Neural progenitor cell (in vitro differentiated cells): ENCODE measurements at places on chromosomes 3 and 15.

DNA sequence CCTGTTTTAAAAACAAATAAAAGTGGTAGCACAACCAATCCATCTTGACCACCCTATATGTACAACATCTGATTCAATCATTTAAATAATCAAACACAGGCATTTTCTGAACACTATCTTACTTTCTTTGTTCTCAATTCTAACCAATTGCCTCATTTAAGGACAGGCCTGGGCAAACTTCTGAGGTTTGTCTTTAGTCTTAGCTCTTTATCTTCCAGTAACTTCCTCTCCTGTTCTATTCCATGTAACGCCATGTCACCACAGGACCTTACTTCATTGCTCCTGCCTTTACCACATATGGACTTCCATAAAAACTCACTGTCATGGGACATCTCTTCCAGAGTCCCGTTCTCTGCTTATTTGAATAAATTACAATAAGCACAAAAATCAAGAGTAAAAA, 14.9 kb downstream of the HDGFL3 start:
- DNase-seq, result no peak

GRCh38 chr3:192062186-192062585, 601.2 kb downstream of the PYDC2 start:
- no peak for DNase-seq

- DNase-seq, result no peak
These were observed 257.7 kb downstream of the DIPK2A start for GRCh38 chr3:144229330-144229729.

DNA sequence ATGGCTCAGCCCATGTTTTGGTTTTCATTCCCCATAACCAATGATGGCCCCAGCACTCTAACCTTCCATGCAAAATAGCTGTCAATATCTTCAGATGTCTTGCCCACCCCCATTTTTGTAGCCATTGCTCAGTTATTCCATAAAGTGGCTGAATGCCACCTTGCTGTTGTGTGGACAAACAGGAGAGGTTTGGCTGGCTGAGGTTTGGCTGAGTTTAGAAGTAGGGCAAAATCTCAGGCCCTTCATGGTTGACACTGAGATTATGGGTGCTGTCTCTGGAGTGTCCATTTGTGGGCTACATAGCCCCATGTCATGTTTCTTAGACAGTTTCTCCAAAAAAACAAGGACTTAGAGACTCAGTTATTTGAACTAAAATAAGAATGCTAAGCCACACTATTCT, 96.9 kb downstream of the TCF12 start:
- DNase-seq, result no peak

DNA sequence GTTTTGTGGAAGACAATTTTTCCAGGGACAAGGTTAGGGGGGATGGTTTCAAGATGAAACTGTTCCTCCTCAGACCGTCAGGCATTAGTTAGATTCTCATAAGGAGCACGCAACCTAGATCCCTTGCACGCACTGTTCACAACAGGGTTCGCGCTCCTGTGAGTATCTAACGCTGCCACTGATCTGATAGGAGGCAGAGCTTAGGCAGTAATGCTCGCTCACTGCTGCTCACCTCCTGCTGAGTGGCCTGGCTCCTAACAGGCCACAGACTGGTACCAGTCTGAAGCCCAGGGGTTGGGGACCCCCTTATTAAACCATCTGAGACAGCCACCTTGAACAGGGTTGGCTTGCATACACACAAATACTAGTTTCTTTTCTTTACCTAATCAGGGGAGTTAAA, 13.5 kb upstream of the IMPG2 start:
- peak; percentile 36 for DNase-seq

DNA sequence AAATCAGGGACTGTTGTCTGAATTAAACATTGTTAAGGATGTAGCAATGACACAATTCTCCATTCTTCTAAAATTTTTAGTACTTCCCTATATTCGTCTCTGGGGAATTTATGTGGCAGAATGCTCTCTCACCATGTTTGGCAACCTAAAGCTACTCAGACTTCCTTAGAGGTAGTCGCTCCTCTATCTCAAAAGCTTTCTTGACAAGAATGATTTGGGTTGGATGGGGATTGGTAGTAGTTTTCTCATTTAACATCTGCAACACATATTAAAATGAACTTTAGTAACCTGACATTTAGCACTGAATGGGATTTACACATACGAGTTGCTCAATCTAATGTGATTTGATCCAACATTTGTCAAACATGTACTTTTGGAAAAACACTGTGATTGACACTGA, 233.3 kb downstream of the RBMS3 start:
- DNase-seq, result no peak

DNA sequence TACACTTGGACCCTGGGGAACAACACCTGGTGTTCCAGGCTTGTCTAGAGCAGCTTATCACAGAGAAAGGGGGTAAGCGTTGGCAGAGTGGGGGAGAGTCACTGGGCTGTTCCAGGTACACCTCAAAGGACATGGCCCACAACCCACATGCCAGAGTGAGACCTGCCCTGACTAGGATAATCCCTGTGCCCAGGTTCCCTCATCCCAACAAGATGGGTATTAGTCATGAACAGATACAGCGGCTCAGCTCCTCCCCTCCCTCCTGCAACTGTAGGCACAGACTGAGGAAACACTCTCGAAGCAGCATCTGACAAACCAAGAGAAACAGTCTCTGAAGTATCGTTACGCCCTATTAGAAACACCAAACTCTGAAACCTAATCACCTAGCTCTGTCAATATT, 32.1 kb upstream of the RPS17 start:
- no peak for DNase-seq
